DMS53 (cell line): ENCODE measurements at places on chromosomes 3 and 15.

DNA sequence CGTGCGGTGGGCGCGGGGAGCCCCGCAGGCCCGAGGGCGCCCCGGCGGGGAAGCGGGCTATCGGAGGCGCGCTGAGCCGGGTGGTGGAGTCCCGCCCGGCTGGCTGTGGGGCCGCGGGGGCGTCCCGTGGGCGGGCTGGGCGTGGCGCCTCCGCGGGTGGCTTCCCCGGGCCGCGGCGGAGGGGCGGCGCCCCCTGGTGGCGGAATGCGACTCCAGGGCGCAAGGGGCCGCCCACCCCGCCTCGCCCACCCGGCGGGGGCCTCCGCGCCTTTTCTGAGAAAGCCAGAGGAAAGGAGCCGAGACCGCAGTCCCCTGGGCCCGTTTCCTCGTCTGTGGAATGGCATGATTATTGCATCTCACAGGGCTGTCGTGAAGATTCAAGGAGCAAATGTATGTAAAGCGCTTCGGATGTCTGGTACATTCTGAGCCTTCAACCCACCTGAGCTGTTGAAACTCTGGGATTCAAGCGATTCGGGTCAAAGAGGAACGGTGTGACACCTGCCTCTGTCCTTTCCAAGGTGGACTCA lies 31.9 kb upstream of the RAB6B start:
- peak; percentile 62 for DNase-seq

GRCh38 chr3:40387001-40387894 lies at the start of gene ENTPD3:
Gene ENTPD3 (plus strand): TSS chr3:40387184. CDS start chr3:40388058, 874 bp downstream.
- DNase-seq = peak; percentile 58

- peak; percentile 20 for DNase-seq
Observed at GRCh38 chr3:131728898-131729642, 226.3 kb upstream of the MRPL3 start.

GRCh38 chr3:98136631-98137030 lies 6.1 kb downstream of the OR5H1 start:
- DNase-seq = peak; percentile 30

- no peak for DNase-seq
Observed at GRCh38 chr3:41629072-41629471, 332.8 kb downstream of the ULK4 start.
